ENCODE measurements at places on chromosomes 13 and 19.

GRCh38 chr13:26971990-26972887 is 199.4 kb downstream of the USP12 start:
- DNase-seq: peak; percentile 25

- no peak for DNase-seq
Measured at GRCh38 chr13:70253411-70253810, 145.2 kb upstream of the KLHL1 start.

GRCh38 chr19:54653181-54653809 is 9.5 kb upstream of the LILRB4 start:
- DNase-seq: peak; percentile 31

- no peak for DNase-seq
Measured at GRCh38 chr13:27113436-27113835, 58.2 kb downstream of the USP12 start.

DNA sequence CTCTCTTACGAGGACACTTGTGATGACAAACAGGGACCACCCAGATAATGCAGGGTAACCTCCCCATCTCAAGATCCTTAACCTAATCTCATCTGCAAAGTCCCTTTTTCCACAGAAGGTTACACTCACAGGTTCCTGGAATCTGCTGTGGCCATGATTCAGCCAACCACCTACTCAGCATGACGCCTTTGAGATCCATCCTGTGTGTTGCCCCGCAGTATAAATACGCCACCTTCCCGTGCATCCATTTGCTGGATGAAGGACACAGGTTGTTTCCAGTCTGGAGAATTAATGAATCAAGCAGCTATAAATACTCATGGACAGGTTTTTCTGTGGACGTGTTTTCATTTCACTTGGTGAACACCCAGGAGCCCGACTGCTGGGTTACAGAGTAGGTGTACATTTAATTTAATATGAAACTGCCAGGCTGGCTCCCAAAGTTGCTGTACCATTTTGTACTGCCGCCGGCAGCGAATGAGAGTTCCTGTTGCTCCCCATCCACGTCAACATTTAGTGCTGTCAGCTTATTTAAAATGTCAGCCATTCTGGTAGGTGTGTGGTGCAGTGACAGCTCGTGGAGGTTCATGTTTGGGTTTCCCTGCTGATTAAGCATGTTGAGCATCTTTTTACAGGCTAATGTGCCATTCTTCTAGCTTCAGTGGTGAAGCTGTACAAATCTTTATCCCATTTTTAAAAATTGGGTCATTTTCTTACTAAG is 40.2 kb downstream of the ELL start:
- DNase-seq: no peak

- peak; percentile 85 for DNase-seq
Measured at GRCh38 chr19:45059258-45059965, 16.9 kb downstream of the ZNF296 start.

DNA sequence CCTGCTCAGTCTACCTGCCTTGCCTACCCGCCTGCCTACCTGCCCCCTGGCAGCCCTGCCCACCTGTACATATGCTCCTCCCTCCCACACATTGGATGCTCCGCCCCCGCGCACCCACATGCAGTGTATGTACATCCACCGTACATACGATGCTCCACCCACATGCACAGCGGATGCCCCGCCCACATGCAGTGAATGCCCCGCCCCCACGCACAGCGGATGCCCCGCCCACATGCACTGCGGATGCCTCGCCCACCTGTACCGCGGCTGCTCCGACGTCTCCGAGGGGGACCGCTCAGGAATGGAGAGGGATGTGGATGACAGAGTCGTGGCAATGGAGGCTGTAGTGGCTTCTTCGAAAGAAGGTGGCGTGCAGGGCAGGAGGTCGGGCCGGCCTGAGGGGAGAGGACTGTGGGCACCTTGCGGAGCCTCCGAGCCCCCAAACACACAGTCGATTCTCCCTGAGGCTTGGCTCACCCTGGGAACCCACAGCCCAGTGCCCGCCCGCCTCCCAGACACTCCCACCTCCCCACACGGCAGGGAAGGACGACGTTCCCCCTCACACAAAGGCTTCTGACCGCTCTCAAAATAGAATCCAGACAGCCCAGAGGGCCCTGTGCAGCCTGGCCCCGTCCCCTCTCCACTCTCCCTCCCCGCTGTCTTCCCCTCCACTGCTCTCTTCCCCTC is 16.5 kb upstream of the CACTIN start:
- no peak for DNase-seq

DNA sequence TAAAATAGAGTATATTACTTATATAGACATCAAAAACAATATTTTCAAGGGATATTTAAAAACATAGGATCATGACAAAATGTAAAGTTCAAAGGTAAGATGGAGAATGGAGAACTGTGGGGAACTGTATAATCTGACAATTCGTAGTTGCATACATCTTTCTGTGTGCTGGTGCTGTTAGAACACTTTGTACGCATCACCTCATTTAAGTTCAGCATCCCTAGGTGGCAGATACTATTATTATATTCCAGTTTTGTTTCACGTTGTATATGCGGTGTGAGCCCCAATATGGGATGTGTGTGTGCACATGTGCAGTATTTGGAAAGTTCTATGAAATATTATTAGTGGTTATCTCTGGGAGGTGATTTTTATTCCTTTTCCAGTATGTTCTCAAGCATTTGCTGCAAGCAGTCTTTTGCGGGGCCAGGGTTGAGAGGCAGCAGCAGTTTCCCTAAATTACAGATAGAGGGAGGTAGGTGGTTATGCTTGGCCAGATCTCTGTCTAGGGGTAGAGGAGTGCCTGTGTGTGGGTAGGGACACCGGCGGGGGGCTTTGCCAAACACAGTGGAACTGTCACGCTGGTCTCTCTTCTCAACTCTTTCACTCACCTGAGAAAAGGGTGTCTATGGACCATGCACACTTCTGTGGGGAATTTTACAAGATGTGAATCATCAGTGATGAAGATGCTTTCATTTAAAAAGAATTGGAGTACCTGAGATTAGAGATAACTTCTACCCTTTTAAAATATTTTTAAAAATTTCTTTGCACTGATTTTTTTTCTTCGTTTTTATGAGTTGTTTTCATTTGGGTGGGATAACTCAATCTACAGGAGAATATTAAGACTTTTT is 55.6 kb upstream of the ALOX5AP start:
- peak; percentile 58 for DNase-seq

DNA sequence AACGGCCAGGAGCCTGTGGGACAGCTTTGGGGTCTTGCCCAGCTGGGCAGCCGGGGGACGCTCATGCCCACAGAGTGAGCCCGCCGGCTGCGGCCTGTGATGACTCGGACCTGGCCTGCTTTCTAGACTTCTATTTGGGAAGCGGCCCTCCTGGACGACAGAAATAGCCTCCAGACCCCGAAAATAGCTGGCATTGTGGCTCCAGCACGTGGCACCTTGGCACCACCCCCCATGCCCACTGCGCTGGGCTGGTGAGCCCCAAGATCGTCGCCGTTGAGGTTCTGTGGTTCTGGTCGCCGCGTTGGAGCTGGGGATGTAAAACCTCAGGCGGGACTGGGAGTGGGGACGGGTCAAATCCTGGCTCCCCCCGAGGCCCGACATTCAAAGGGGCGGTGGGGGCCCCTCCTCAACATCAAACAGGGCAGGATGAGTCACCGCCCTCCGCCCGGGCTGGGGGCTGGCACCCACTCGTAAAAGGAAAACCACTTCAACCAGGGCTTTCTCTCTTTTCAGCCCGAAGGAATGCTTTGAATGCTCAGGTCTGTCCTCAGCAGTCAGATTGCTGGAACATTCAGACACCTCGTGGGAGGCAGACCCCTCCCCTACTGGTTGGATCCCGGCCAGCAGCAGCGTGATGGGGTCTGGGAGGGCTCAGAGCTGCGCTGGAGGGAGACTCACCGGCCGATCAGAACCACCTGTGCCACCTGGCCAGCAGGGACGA is 42.1 kb downstream of the GADD45B start:
- no peak for DNase-seq

GRCh38 chr13:19089315-19089714 is 92.3 kb downstream of the TUBA3C start:
- DNase-seq: no peak

DNA sequence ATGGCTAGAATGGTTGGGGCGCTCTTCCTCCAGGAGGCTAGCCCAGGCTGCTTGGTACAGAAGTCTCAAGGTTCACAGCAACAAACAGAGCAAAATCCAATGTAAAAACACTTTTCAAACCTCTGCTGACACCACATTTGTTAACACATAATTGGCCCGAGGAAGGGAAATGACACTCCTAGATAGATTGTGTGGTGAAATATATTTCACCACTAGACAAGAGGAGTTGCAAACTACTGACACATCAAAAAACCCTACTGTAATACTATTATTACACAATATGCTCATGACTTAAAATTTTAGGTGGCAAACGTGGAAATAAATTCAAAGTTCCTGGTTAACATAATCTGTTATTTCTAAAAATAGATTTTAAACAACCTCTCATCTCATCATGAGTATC is 643.6 kb downstream of the PCDH9 start:
- peak; percentile 55 for DNase-seq

Measured in fibroblast of pulmonary artery (primary cell).